GM04504 (cell line): ENCODE measurements at places on chromosomes 2 and 18.

GRCh38 chr2:62474176-62474575 lies 31.8 kb downstream of the TMEM17 start:
- DNase-seq: no peak

DNA sequence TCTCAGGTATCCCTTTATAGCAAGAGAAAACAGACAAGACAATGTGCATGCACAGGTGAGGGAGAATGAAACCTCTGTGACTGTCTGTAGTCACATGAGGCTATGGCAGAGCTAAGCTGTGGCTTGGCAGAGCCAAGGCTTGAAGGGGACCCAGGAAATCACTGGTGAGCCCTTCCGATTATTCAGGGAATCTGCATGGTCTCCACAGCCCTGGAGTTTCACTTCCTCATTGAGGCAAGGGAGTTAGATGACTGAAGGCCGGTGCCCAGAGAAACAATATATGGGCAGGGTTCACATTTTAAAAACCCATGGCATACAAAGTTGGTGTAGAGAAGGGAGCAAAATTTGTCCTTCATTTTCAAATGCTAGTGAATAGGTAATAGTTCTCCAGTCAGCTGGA lies 144.4 kb upstream of the REV1 start:
- no peak for DNase-seq

GRCh38 chr2:3485166-3485565 lies 34.2 kb downstream of the ADI1 start:
- no peak for DNase-seq

- peak; percentile 38 for DNase-seq
These were observed 41.2 kb upstream of the DAPL1 start for GRCh38 chr2:158753641-158754611.

DNA sequence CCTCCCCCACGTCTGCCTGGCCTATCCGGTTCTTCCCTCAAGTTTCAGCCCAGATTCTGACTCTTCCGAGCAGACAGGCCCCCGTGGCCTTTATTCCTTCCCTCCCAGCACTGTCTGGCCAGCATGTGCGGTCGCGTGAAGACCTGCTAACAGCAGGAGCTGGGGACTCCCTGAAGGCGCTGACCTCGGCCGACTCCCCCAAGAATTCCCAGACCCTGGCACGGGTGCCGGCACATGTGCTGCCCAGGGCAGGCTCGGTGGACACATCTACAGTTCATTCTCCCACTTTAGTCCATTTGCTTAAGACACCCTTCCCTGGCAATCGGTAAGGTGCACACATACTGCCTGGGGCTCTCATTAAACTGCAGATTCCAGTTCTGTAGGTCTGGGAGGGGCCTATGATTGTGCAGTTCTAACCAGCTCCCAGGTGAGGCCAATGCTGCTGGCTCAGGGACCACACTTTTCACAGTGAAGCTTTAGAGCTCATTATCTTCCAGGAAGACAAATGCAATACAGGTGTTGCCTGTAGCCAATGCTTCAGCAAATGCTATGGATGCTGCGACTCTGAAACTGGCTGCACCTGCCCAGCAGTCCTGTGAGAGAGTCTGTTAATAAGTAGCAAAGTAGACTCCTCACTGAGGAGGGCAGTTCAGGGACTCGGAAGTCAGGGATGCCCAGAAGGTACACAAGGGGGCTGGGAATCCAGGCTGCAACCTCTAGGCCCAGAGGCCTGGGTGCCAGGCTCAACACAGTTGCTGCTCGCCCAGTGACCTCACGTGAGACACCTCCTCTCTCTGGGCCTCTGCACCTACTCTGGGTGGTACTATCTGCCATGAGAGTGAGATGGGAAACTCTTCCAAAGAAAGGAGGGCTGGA lies 45.4 kb upstream of the TAF1B start:
- DNase-seq: no peak

DNA sequence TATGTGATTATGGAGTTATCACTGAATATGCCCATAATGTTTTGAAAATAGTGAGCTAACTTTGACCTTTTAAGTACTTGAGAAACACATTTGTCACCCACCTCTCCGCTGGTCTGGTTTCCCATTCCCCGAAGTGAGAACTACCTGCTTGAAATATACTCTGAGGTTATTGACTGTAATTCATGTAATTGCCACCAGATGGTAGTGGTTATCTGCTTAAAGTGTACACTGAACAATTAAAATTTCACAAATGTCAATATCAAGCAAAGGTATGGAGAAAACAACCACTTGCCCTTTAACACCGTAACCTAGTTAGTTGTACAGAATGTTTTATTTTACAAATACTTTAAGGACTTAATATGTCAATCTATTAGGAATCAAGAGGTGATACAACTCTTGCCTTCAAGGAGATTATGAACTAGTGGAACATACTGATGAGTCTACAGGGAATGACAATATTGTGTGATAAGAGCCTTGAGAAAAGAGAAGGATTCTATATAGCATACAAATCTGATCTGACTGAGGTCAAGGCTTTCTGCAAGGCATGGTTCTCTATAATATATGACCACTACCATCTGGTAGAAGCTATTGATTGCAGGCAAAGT lies 316.8 kb upstream of the KCNH7 start:
- DNase-seq: peak; percentile 6

GRCh38 chr2:59000796-59001195 lies 759.7 kb upstream of the FANCL start:
- DNase-seq: no peak
